ENCODE measurements at places on chromosomes 2 and 18.
A peak's percentile ranks its signal among the peaks of the same experiment; 100 is the strongest.

DNA sequence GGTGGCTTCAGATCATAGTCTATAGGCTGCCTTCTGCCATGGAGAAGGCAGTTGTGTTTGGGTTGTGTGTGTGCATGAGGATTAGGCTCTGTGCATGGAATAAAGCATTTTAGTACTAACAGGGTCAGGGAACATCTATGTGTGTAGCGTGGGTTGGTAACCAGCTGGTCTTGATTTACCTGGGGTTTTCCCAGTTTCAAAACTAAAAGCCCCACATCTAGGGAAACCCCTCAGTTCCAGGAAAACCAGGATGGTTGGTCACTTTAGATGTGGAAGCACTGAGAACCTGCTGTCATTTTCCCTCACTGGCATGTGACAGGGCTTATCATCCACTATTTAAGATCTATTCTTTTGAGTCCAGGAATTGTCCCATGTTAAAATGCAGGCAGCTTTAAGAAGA is 116.3 kb downstream of the POLE4 start:
- no peak for DNase-seq

DNA sequence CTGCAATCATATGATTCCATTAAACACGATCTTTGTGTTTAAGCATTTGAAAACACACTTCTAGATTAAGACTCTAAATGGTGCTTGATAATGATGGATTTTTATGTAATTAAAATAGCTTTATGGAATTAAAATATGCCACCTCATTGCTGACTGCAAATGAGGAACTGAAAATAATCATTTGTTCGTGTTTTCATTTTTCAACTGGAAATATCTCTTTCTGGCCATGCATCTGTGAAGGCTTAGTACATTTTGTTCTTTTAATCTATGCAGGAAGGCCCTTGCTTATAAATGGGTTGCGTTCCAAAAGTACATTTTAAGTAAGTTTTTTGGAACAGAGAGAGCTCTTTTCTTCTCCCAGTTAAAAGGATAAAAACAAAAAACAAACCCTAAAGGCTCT is 125.5 kb downstream of the MC4R start:
- no peak for DNase-seq

- no peak for DNase-seq
Observed at GRCh38 chr2:216235896-216236295, 126.7 kb downstream of the XRCC5 start.

DNA sequence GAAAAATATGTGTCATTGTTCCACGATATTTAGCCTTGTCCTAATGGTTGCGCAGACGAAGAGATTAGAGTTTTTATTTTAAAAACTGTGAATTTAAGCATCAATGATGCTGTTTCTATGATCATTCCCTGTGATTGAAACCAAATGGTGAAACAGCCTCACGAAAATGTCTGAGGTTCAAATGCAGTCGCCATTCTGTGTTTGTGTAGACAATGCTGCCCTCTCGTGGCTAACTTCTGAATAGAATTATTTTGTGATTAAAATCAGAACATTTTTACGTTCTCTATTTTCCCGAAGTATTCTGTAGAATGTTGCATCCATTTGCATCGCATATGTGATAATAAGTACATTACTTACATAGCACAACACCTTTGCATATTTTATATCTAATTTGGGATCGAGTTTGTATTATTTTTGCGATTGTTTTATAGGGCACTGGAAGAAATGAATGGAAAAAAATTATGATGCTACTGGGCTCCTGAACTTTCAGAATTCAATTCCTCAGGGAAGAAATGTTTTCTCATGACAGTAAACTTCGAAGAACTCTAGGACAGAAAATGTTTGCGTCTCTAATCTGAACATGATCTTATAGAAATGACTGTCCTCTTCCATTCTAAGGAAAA is 54.8 kb upstream of the CREB1 start:
- DNase-seq = peak; percentile 77

DNA sequence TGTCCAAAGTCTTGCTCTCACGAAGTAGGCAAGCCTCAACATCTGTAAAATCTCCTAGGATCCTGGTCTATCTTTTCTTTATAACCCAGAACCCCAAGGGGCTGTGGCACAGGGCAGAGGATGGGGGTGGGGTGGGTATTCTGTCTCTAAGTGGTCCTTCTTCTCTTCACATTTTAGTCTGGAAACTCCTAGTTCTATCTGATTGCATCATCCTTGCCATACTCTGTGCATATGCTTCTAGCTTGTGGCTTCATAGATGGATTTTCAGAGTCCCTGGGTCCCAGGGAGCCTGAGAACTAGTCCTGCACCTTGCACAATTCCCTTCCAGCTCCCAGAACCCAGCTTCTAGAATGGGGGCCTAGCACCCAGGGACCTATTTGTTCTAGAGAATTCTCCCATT is 52.5 kb downstream of the RNF152 start:
- DNase-seq = no peak

GRCh38 chr2:59660262-59660661 is 893.2 kb downstream of the BCL11A start:
- DNase-seq = no peak

DNA sequence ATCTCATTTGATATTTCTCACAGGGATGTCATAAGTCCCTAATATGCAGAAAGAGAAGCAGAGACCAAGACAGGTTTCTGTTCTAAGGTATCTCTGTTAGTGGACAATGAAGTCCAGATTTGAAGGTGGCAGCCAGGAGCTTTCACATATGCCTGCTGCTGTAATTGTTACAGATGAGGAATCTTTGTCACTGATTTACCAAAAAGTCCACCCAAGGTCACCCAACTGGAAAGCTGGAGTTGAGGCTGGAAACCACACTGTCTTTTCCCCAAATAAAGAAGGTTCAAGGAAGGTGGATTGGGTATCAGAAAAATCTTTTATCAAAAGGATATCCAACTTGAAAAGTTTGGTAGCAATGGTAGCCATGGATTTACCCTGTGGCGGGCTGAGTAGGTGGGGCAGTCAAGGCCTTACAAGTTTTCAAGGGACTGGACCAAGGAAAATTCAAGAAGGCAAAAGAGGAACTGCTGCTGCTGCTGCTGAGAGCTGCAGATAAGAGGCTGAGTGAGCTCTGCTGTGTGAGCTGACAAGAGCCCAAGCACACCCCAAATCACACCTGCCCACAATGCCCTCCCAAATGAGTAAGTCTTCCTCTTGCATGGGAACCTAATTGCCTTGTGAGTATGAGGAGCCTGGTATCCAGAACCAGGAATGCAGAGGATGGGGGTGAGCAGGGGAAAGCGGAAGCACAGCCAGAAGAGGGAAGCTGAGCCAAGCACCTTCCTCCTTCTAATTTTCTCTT is 241.2 kb downstream of the ANAPC1 start:
- DNase-seq = no peak

DNA sequence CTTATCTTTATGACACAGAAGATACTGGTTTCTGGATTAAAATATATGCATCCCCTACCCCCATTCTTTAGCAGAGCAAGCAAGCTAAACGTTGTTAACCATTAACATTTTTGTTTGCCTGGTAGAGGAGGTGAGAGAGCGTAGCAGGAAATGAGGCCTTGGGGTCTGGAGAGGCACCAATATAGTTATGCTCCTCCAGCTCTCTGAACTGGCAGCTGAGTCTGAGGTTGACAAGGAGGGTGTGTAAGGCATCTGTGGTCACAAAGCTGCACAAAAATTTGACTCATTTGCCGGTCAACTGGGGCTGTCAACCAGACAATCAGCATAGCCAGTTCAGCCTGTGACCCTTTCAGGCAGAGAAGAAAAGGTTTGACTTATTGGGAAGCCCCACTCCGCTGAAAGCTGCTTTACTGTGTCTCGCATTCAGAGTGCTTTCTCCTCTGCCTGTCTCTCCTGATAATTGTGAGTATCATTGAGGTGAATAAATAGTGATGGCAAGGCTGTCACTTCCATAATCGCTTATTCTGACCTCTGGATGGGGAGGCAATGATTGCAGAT is 647.5 kb upstream of the SETBP1 start:
- no peak for DNase-seq

DNA sequence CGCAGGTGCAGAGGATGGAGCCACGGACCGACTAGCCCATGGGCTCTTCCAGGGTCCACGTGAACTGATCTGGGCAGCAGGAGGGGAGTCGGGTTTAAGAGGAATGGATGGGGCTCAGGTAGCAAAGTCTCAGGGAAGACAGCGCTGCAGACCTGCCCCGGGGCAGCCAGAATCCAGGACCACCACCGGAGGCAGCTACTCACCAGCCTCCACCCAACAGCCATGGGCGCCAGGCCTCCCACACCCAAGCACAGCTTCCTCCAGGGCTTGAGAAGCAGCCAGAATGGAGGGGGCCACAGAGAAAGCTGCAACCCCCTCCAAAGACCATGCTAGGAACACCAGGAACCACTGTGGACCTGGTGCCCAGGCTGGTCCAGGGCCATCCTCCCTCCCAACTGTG is 164.3 kb downstream of the TWIST2 start:
- DNase-seq = no peak

- no peak for DNase-seq
Observed at GRCh38 chr2:181998041-181998835, 12.6 kb downstream of the PPP1R1C start.

DNA sequence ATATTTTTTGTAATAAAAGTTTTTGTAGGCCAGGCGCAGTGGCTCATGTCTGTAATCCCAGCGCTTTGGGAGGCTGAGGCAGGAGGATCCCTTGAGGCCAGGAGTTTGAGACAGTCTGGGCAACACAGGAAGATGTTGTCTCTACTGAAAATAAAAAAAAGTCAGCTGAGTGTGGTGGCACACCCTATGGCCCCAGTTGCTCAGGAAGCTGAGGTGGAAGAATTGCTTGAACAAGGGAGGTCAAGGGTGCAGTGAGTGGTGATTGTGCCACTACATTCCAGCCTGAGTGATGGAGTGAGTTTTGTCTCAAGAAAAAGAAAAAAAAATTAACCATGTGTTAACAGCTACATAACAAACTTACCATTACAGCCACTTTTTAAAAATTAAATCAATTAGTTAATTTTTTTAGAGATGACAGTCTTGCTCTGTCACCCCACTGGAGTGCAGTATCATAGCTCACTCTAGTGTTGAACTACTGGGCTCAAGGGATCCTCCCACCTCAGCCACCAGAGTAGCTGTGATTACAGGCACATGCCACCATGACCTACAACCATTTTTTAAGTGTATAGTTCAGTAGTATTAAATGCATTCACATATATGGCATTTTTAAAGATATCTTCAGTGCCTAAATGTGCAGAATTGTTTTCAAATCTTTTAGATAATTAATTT is 67.2 kb upstream of the ACYP2 start:
- DNase-seq = no peak

DNA sequence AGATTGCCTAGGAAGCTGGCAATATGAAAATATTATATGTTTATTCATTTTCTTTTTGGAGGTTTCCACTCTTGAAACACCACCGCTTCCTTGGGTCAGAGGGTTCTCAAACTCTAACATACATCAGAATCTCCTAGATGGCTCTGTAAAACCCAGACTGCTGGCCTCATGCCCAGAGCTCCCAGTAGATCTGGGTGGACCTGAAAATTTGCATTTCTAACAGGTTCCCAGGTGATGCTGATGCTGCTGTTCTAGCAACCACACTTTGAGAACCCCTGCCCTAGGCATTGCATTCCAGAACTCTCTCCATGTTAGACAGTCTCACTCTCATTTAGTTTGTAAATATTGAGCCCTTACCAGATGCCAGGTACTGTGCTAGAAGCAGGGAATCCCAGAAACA is 139.4 kb downstream of the FAM210A start:
- no peak for DNase-seq

- DNase-seq = no peak
Observed at GRCh38 chr2:10610213-10610910, 79.4 kb downstream of the NOL10 start.

Measured in NCI-H1694 (cell line).